ENCODE measurements at places on chromosomes 13 and 19.
A peak's percentile ranks its signal among the peaks of the same experiment; 100 is the strongest.

GRCh38 chr13:32315238-32316027 lies at the start of the genes BRCA2 and ZAR1L:
Gene BRCA2, plus strand, starts transcription at chr13:32315508. Its CDS starts 953 bp downstream, at chr13:32316461.
Gene ZAR1L, minus strand, starts transcription at chr13:32315363. Its CDS starts 3,438 bp downstream, at chr13:32311925.
- peak within 1 kb of the TSS; percentile 84 for H3K4me3 ChIP-seq
- H3K36me3 ChIP-seq: no peaks in the 10 kb centered on the region
- peak; percentile 92 for DNase-seq
- H3K27me3 ChIP-seq: no peaks in the 10 kb centered on the region
- H3K27ac ChIP-seq: peak within 1 kb of the TSS; percentile 99
- peaks cover 15% of the 10 kb centered on the region for H3K4me1 ChIP-seq

DNA sequence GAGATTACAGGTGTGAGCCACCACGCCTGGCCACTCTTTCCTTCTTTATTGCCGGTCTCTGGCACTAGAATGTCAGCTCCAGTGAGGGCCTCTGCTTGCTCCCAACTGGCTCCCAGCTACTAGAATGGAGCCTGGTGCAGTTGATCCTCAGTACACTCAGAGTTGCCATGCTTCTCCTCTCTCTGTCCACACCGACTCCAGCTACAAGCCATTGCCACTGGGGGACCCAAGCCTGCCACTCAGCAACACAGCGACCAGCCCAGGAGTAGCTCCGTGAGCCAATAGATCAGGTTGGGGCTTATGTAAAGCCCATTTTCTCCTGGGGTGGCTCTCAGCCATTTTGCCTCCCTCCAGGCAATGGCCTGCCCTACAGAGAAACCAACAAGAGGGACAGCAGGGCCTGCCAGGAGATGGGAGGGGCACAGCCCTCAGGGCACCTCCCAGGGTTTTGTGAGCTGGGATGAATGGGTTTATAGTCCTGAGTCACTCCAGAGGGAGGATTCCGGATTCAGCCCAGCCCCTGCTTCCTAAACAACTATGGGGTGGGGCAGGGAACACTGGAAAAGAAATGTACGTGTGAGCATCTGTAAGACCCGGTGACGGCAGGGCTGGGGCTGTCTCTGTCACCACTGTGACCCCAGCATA lies 36.5 kb downstream of the OPA3 start:
- H3K4me1 ChIP-seq: peaks cover 2% of the 10 kb centered on the region
- DNase-seq: no peak
- H3K27me3 ChIP-seq: no peaks in the 10 kb centered on the region
- no peak overlapping the region for H3K27ac ChIP-seq
- H3K4me3 ChIP-seq: no peak overlapping the region
- H3K36me3 ChIP-seq: peaks cover 3% of the 10 kb centered on the region

DNA sequence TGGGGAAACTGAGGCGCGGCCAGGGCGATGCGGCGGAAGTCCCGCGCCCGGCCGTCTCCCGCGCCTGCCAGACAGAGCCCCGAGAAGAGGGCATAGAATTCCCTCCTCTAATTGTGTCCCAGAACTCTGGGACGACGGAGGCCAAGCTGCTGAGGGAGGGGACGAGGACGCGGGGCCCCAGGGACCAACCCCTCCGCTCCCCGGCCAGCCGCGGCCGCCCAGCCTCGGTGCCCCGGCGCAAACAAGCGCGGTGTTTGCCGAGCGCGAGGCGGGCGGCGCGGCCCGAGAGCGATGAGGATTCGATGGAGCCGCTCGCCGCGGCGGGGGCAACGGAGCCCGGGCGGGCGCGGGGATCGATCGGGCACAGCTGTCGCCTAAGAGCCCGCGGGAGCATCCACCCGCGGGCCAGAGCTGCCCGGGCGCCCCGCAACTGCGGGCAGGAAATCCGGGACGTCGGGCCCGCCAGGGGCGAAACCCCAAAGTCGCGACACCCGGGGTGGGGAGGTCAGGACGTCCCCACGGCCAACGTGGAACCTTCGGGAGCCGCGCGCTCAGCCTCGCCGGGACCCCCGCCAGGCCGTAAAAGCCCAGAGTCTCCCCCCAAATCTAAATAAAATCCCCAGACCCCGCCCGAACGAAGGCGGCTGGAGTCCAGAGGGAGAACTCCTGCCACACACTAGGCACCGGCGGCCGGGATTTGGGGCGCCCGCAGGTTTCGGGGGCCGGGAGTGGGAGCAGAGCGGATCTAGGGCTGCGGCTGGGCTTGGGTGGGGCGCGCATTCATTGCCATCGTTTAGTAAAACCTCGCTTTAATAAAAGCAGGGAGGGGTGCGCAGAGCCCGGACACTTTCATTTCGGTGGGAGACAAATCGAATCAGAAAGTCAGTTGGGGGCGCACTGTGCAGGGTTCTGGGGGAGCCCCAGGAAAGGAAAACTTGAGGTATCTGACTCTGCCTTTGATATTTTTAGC lies 3.6 kb upstream of the ONECUT3 start:
- H3K27me3 ChIP-seq: peaks cover 80% of the 10 kb centered on the region
- peaks cover 43% of the 10 kb centered on the region for H3K4me1 ChIP-seq
- H3K4me3 ChIP-seq: no peak overlapping the region
- no peak overlapping the region for H3K27ac ChIP-seq
- no peak for DNase-seq

- H3K4me3 ChIP-seq: no peak overlapping the region
- peak; percentile 34 for DNase-seq
- peaks cover 39% of the 10 kb centered on the region for H3K4me1 ChIP-seq
- no peaks in the 10 kb centered on the region for H3K27me3 ChIP-seq
- H3K36me3 ChIP-seq: peaks cover 61% of the 10 kb centered on the region
Observed at GRCh38 chr19:6476155-6476895, 5.3 kb downstream of the DENND1C start.

DNA sequence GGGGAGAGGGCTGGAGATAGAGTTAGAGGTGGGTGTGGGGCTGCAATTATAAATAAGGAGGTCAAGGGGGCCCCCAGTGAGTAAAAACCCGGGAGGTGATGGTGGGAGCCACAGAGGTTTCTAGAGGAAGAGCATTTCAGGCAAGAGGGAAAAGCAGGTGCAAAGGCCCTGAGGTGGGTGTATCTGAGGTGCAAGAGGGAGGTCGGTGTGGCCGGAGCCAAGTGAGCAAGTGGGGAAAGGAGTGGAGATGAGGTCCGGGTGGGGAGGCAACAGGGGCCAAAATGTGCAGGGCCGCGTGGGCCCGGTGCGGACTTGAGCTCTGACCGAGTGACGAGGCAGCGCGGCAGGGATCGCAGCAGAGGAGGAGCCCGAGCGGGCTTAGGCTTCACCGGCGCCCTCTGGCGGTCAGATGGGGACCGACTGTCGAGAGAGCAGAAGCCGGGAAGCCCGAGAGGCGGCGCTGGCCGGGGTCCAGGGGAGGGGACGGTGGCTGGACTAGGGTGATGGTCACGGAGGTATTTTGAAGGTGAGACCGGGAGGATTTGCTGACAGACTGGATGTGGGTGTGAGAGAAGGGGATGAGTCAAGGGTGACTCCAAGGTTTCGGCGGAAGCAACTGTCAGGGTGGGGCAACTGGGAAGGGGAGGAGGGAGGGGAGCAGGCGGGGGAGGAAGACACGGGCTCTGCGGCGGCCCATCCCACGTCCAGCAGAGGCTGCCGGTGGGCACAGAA lies 17.7 kb upstream of the SPACA4 start:
- no peaks in the 10 kb centered on the region for H3K27me3 ChIP-seq
- H3K36me3 ChIP-seq: no peaks in the 10 kb centered on the region
- H3K27ac ChIP-seq: no peak overlapping the region
- H3K4me3 ChIP-seq: peak overlapping the region; percentile 54
- H3K4me1 ChIP-seq: peaks cover 24% of the 10 kb centered on the region

Data from CD4-positive, alpha-beta T cell (primary cell).